NCI-H2081 treated with DMSO at 0.1 percent for 48 hours (cell line): ENCODE measurements at places on chromosomes 4 and X.

DNA sequence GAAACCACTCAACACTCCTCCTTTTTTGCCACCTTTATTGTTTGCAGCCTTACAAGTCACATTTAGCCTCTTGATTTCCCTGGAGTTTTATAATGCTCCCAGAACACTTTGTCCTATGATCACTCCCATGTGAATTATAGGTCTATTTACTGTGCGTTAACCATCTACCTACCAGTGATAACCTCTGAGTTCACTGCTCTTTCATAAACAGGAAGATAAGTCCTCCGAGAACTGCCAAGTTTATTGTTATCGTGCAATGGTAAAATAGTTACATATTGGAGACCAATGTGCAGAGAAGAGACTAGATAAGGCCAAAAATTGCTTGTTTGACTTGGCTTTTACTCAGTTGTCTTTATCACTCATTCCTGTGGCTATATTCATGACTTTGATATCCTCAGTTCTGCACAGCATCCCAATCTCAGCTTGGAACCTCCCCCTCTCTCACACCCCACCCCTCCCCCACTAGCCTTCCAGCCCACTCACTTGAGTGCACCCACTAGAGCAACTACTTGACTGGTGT is 12.9 kb upstream of the NUDT9 start:
- DNase-seq = no peak

GRCh38 chr4:42579903-42580302 is 77.0 kb downstream of the ATP8A1 start:
- no peak for DNase-seq

DNA sequence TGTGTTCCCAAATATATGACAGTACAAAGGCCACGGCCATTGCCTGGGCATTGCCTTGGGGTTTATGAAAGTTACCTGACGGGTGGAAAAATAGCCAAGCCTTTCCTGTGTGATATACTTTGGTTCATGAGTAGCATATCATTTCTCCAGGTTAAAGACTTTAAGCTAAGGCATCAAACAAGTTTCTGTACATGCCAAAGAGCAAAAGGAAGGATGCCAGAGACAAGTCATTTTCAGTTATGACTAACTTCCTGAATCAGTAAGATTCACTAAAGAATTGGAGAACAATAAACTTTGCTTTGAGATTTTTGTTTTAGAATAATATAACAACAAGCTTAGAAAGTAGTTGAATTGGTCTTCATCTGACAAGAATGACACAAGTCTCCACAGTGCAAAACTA is 9.7 kb upstream of the GUF1 start:
- no peak for DNase-seq

DNA sequence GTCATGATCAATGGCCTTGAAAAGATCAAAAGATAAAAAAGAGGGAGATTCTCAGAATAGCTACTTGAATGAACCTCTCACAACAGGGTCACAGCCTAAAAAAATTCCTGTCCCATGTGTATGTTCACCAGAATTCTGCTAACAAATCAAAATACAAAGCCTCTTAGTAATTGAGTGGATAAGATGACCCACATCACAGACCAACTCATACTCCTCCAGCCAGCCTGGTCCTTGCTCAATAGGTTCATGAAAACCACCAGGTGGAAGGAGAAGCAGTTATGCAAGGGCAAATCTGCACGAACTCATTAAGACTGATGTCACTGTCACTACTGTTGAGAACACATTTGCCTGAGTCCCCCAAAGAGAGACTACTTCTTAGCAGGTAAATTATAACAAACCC is 21.5 kb downstream of the WDFY3 start:
- no peak for DNase-seq

GRCh38 chr4:184459413-184459812 is 14.9 kb downstream of the IRF2 start:
- DNase-seq = no peak

DNA sequence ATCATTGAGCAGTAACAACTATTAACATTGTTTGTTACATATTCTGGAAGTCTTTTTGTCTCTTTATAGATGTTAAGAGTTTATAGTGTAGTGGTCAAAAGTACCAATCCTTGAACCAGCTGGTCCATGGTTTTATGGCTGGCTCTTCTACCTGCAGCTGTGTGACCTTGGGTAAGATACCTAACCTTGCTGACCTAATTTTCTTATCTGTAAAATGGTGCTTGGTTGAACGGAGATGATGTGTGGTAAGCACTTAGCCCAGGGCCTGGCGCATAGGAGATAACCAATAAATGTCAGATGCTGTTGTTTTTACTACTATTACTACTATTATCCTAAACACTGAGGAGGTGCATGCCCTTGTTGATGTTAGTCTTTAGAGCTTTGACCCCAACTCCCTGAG is 116.6 kb downstream of the TMEM164 start:
- no peak for DNase-seq

DNA sequence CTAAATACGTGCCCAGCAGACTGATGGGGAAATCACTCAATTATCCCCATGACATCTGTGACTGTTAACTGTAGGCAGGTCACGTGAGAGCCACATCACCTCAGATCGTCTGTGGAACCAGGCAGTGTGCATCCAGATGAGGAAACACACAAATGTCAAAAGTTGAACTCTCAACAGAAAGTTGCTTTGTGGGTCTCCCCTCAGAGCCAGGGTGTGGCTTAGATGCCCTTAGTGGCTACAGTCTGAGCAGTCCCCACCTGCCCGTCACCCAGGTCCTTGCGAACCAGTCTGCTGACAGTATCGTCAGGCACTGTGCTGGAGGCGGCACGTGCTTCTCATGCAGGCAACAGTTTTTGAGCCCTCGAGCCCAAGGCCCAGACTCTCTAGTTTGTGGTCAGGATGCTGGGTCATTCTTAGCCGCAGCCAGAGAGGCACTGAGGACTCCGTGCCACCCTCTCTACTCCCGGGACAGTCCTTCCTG is 10.8 kb downstream of the TMEM187 start:
- DNase-seq = no peak

DNA sequence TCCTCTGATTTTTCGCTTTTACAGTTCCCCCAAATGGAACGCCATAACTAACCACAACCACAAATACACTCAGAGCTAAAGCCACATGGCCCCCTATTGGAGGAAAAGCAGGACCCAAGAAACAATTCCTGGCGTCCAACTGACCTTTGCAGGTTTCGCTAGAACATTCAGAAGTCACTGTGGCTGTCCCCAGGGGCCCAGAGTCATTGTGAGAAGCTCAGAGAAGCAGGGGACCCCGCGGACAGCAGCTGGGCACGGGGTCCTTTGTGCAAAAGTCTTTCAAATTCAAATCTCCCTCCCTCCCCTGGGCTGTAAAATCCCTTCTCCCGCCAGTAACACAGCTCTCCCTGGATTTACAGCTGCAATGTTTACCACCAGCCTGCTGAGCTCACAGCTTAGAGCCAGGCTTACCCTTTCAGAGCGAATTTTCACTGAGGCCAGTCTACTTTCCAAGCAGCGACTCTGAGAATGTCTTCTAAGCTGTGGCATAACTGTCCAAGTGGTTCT is 214.8 kb downstream of the CRLF2 start:
- DNase-seq = no peak

DNA sequence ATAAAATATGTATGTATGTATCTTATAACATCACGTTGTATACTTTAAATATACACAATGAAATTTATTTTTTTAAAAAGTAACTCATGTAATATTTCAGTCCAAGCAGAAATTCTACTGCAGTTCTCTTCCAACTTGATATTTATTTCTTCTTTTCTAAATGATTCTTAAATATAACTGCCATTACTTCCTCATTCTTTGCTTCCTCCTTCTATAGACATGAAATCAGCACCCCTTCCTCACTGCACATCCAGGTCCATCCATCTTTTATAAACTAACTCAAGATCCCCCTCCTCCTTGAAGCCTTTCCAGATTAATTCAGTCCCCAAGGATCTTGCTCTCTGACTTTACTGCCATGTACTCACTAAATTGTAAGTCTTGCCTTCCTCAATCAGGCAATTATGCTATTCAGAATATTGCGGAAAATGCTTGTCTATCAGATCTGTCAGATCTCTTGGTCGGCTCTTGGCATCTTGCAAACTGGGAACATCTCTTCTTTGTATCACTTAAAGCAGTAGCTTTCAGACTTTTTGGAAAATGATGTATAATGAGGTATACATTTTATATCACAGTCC is 3.7 kb downstream of the GPRIN3 start:
- DNase-seq = no peak

GRCh38 chr4:78356251-78356786 is 195.3 kb upstream of the ANXA3 start:
- no peak for DNase-seq

GRCh38 chrX:87621697-87622096 is 104.1 kb downstream of the KLHL4 start:
- DNase-seq = no peak

DNA sequence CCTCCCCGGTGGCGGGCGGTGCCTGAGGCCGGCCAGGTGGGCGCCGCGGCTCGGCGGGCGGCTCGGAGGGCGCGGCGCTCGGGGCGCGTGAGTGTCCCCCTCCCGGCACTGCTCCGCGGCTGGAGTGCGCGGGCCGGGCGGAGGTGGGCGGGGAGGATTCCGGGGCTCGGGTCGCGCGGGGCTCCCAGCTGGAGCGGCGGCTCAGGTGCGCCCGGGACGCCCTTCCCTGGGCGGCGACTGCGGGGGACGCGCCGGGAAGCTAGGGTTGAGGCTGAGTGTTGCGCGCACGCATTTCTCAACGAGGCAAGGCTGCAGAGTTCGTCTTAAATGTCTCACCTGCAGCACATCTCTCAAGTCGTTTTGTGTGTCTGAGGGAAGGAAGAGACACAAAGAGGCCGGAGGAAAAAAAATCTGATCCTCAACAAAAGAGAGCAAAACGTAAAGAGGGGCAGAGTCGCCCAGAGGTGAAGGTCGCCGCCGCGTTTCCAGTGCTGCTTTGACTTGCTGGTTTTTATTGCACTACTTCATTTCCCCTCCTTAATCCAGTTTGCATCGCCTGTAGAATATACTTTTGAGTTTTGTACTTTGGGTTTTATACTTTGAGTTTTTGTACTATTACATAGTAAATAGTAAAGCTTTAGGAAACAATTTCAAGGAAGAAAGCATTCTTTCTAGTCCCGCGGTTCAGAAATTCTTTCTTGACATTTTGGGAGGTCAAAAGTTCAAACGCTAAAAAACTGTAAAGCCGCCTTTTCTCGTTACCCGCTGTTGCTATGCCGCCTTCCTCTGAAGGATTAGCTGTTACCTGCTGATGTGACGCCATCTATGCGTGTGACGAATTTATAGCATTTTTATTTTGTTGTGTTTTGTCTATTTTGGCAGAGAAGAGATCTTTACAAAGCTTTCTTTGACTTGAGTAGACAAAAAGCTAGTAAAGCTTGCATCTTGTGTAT is 106.5 kb upstream of the STOX2 start:
- no peak for DNase-seq

GRCh38 chrX:43386875-43387274 is 269.2 kb upstream of the MAOA start:
- DNase-seq = no peak

- DNase-seq = no peak
Measured at GRCh38 chr4:73576381-73576780, 43.9 kb downstream of the RASSF6 start.

DNA sequence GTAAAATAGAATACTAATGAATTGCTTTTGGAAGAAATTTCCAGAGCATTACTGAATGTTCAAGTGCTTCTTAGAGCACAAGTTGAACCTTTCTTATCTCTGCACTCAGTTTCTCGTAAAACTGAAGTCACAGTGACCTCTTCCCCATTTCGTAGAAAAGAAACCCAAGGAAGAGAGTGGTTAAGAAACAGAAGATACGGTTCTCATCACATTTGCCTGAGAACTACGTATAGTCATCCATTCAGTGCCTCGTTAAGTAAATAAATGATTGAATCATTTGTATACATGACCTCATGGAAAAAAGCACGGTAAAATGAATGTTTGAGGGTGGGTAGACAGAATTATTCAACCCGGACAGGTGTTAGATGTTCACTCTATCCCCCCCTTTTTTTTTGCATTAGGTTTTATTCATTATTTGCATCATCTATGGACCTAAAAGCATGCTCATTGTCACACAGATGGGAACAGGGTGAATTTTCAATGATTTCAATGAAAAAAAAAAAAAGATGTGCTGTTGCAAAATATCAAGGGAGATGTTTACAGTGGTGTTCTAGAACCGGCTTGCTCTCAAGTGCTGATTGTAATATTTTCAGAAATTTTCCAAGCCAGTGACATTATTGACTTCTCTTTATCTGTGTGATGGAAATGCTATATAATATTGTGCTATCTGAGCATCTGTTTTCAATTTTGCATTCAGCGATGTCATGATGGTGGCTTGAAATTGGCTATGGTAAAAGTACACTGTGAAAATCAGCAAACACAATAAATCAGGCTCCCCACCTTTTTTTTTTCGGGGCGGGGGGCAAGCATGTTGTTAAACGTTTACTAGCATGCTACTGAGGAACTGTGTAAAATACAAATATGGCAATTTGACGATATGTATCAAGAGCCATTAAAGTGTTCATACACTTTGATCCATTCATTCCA is 4.3 kb downstream of the RHOH start:
- no peak for DNase-seq

GRCh38 chrX:12903646-12904045 is 2.8 kb upstream of the TLR8 start:
- no peak for DNase-seq

GRCh38 chr4:186787536-186787935 is 63.9 kb upstream of the FAT1 start:
- DNase-seq = no peak

DNA sequence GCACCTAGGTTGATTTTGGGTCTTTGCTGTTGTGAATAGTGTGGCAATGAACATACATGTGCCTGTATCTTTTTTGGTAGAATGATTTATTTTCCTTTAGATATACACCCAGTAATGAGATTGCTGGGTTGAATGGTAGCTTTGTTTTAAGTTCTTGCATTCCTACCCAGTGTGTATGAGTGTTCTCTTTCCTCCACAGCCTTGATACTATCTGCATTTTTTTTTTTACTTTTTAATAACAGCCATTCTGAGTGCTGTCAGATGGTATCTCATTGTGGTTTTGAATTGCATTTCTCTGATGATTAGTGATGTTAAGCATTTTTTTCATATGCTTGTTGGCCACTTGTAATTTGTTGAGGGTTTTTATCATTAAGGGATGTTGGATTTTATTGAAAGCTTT is 351.8 kb upstream of the GNPDA2 start:
- no peak for DNase-seq

DNA sequence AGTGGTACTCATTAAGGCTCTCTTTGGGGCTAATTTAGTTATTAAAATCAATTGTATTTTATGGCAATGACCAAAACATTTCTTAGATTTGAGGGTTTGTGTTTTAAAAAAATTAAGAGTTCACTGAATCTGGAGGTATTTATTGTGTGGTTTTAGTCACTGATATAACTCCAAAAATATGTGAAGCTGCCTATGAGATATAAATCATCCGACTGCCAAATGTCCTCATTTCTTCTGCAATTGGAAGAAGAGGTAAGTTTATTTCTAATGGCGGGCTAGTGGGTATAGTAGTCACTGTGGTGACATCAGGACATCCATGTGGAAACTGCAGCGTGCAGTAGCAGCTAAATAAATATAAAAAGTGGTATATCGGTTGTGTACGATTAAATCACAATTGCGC is 205.5 kb downstream of the MID1 start:
- no peak for DNase-seq

GRCh38 chr4:55830048-55830447 is 10.5 kb downstream of the EXOC1L start:
- no peak for DNase-seq

GRCh38 chrX:46991664-46992063 is 79.4 kb downstream of the JADE3 start:
- DNase-seq = no peak

- DNase-seq = no peak
Measured at GRCh38 chr4:138805736-138806135, 209.8 kb upstream of the NOCT start.
